ENCODE measurements at places on chromosomes 16 and 17. TPM values are rescaled to one million over a fixed set of nuclear protein-coding genes. Genes with fewer than 3 reads are reported as not detected.

The VPS25 gene
- 59.4 TPM for total RNA-seq

The PYDC1 gene
- total RNA-seq: not detected

The C17orf78 gene
- not detected for total RNA-seq

The STXBP4 gene
- 29.0 TPM for total RNA-seq

The AATK gene
- total RNA-seq: 15.2 TPM

The CD300C gene
- not detected for total RNA-seq

The DCUN1D3 gene
- 12.4 TPM for total RNA-seq

The LDHD gene
- total RNA-seq: 0.65 TPM

The SP6 gene
- total RNA-seq: 15.9 TPM
